ENCODE measurements at places on chromosomes 2 and 18.

DNA sequence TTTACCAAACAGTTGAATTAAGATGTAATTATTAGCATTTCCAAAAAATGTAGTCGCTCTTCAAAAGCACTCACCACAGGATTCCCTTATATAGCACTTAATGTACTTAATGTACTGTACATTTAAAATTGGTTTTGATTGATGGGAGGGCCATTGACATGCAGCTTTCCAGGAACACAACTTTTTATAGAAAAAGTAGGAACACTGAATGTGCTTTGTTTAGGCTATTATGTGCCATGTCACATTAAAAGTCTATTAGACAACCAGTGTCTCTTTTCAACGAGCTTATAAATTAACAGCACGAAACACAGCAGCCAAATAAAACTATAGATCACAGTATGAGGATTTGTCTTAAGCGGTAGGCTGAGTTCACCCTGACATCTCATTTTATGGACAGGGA lies 301.1 kb downstream of the PRKCE start:
- DNase-seq: no peak

DNA sequence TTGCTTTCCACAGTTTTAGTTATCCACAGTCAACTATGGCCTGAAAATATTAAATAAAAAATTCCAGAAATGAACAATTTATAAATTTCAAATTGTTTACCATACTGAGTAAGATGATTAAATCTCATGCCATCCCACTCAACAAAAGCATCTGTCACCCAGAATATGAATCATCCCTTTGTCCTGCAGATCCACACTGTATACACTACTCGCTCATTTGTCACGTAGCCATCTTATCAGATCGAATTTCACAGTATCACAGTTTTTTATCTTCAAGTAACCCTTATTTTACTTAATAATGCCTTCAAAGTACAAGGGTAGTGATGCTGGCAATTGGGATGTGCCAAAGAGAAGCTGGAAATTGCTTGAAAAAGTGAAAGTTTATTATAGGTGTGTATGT lies 291.8 kb upstream of the LRATD1 start:
- no peak for DNase-seq

- DNase-seq: no peak
Observed at GRCh38 chr2:172431463-172431862, 4.1 kb downstream of the ITGA6 start.

- DNase-seq: no peak
Observed at GRCh38 chr18:5627776-5628511, 84.1 kb upstream of the EPB41L3 start.

DNA sequence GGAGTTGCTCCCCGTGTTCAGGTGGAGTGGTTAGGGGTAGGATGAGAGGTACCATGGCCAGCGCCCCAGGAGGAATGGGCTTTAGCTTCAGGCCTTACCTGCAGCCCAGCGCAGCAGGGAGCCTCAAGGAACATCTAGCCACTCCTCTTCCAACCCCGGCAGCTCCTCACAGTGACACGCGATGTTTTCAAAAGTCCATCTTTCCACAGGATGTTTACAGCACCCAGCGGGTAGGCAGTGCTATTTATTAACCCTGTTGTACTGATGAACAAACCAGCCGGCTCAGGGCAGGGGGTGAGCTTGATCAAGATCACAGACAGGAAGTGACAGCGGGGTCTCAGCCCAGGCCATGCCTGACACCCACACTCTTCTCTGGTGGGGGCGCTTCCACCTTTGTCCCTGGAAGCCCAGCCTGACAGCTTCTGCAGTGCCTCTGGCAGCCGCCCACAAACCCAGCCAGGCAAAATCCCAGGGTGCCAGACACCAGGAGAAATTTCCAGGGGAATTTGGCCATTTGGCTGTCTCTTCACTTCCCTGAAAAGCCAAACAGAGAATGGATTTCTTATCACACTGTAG lies 18.4 kb upstream of the PRLH start:
- peak; percentile 15 for DNase-seq

DNA sequence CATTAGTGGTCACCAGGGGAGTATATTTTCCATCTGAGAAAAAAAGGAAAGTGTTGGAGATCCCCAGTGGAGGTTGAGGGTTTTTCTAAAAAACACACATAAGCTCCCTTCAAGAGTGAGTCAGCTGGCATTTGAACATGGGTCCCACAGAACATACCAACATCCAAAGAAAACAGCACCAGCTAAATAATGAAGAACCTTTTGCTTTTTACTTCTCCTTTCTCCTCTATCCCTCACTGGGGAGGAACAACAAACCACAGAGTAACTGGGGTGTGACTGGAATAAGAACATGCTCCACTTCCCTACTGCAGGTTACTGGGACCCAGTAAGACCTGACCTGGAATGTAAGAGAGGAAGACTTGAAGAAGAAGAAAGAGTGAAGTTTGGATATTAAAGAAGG lies 56.5 kb upstream of the RAPH1 start:
- DNase-seq: no peak

GRCh38 chr18:34904994-34905393 lies 136.2 kb upstream of the MAPRE2 start:
- DNase-seq: no peak

GRCh38 chr2:18001671-18002070 lies 123.2 kb downstream of the KCNS3 start:
- no peak for DNase-seq

- DNase-seq: peak; percentile 98
Observed at GRCh38 chr2:62293490-62294271, 97.8 kb downstream of the B3GNT2 start.

- DNase-seq: peak; percentile 92
Observed at GRCh38 chr2:15673919-15674636, 82.4 kb downstream of the DDX1 start.

GRCh38 chr2:19474128-19474527 lies 115.7 kb upstream of the OSR1 start:
- DNase-seq: no peak

DNA sequence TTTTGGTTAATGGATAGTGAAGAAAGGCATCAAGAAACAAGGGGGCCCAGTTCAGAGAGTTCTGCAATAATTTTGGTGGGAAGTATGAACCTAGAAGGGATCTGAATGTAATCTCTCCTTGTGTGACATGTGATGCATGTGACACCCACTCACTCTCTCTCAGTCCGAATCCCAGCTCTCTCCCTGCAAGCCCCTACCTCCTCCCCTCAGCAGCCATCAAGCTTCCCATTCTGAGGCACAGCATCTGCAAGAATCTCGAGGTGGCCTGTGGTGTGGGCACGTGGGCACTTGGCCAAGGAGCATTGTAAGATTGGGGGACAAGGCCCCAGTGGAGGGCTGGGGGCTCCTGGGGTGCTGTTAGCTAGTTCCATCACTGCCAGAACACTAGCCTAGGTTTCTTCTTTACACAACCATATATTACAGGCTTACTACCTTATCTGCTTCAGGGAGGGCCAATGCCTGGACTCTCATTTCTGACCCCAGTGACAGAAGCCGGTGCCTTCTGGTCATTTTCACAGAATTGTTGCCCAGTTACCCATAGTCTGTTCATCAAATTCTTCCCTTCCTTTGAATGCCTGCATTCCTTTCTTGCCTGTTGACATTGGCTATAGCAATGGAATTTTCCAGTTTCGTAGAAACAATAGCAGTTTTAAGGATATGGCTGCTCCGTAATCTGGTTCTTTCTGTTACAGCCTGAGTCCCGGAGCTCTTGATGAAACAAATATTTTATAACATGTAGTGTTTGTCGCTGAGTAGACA lies 13.3 kb upstream of the LCLAT1 start:
- no peak for DNase-seq

DNA sequence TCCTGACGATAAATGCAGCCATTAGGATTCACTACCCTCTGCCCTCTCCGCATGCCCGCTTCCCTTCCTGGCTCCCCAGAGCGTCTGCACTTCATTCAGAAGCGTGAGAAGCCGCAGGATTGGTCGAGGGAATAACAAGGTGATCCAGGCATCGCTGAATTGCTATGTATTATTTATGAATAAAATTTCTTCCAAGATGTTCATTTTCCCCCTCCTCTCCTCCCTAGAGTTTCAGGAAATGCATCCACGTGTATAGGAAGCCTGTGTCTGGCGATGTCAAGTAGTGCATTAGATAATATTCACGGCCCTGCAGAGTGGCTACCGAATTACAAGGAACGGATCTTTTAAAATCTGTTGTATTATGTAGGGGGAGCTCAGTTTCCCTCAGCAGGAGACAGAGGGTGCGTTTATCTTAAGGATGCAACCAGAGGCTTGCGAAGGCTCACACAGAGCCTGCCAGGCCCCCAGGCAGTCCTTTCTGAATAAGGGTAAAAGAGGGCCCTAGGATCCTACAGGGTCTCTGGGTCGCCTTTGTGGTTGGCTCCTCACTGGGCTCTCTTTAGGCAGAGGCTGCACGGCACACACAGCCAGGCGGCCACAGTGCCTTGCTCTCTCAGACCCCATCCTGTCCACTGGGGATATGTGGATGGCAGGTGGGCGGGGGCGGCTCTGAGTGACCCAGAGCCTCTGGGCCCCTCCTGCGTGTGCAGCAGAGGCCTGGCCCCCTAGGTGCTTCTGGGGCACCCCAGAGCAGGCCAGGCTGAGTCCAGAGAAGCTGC lies 224.1 kb upstream of the PXDN start:
- no peak for DNase-seq

GRCh38 chr2:119879502-119879901 lies 119.8 kb downstream of the PTPN4 start:
- DNase-seq: peak; percentile 48

- no peak for DNase-seq
Observed at GRCh38 chr2:6971502-6971901, 54.3 kb downstream of the RNF144A start.

- no peak for DNase-seq
Observed at GRCh38 chr2:116132833-116133232, 1681.7 kb upstream of the DDX18 start.

- no peak for DNase-seq
Observed at GRCh38 chr2:219554350-219554749, 10.5 kb downstream of the TMEM198 start.

DNA sequence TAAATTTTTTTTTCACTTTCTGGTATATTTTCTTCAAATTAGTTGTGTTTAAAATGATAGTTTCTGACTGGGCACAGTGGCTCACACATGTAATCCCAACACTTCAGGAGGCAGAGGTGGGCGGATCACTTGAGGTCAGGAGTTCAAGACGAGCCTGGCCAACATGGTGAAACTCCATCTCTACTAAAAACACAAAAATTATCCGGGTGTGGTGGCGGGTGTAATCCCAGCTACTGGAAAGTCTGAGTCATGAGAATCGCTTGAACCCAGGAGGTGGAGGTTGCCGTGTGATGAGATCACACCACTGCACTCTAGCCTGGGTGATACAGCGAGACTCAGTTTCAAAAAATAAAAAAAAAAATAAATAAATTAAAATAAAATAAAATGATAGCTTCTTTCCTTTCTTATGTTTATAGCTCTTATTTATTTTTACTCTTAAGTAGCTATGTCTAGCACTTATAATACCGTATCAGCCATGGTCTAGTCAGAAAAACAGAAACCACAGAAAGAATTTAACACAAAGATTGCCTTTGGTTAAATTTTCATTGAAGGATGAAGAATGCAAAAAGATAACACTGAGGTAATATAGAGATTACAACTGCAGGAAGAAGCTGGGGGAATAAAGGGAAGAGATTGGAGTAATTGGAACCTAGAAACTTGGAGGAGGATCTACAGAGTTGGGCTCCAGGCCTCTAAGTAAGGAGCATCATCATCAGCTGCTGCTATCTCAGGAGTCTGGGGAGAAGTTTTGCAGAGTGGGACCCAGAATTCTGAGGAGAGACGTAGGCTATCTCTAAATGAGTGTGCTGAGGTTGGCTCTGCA lies 54.7 kb upstream of the MBOAT2 start:
- DNase-seq: peak; percentile 79

- no peak for DNase-seq
Observed at GRCh38 chr2:4653991-4654390, 950.6 kb downstream of the DCDC2C start.

Measured in ACHN (cell line).